Brain pericyte (primary cell): ENCODE measurements at places on chromosomes 7 and 10.

DNA sequence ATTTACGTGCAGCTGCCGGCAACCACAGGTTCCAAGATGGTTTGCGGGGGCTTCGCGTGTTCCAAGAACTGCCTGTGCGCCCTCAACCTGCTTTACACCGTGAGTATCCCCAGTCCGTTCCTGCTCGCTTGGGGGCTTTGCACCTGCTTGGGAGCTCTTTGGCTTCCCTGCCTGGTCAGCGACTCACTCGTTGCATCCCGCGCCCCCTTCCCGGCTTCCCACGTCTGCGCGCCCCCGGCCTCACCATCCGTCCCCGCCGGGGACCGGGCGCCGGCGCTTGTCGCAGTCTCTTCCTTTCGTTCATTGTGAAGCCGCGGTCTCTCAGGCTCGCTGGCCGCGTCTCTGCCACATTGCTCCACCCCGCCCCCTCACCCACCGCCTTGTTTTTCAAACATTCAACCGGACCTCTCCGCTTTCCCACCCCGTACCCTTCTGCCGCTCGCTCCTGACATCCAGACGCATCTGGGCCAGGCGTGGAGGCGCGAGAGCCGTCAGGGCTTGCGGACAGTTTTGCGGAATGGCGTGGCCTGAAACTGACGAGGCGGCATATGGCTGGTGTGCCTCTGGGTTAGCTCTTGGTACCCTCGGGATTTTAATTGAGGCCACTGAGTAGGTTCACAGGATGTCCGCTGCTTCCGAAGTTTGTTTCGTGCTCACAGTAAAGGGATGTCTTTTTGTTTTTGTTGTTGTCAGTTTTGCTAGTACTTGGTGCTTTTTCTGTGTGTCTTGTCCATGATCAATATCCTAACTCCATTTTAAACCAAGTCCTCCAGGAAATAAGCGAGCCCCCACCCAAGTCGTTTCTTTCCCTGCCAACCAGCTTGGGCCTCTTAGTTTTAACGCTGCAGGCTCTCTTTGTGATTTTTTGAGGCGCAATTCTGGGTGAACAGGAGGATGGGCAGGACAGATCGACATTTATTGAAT lies 639 bp downstream of the TSPAN13 start:
- DNase-seq = no peak

- no peak for DNase-seq
Measured at GRCh38 chr7:115267503-115267902, 345.6 kb downstream of the MDFIC start.

DNA sequence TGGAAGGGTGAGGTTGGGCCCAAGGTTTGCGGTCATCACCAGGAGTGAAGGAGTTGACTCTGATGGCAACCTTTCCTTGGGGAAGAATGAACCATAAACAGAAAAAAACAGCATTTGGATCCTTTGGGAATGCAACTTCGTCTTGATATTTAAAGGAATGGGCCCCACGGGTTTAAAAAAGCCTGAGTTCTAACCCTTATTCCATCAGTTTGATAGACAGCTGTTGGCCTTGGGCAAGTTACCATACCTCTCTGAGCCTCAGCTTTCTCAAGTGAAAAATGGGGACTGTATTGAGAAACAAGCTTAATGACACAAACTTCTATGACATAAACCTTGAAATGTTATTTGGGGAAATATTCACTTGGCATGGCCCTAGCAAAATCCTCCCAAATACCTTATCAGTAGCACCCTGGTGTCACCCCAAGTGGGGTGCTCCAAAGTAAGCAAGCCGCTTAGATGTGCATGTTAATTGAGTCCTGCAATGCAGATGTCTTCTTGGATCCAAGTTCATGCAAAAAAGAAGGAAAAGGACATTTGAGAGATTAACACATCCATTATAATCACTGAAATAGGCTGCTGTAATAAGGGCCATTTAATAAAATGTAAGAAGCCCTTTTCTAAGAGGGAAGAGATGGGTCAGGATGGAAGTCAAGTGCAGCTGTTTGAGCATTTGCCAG lies 13.8 kb downstream of the MXI1 start:
- no peak for DNase-seq

DNA sequence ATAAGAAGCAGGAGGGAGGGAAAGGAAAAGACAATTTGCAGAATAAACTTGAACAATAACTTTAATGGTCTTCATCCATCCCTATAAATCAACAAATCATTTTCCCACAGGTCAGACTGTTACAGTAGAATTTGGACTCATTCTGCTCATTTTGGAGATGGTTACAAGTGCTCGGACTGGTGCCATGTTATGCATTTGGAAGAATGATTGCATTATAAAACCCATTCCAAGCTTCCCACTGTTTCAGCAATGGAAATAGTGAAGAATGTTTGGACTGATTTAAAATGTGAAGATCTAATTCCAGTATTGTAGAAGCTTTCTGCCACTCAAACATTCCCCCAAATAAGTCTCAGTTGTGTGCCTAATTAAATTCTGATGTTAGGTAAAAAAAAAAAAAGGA lies 99.7 kb upstream of the ZEB1 start:
- no peak for DNase-seq

DNA sequence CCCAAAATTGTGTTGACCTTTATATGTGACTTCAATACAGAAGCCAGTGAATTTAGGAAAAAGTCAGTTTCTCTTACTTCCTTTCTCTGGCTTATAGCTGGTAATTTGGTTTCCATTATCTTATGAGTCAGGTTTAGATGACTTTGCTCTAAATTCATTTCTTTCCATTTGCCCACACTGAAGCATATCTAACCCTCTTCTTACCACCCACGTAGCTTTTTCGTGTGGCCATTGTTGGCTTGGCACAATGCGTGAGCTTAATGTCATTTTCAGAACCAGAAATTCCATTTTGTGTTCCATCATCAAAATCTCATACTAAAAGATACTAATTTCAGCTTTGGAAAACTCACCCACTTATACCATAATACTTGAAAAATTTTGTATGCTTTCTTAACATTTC lies 271.2 kb downstream of the INHBA start:
- DNase-seq = no peak

- no peak for DNase-seq
Measured at GRCh38 chr10:118339111-118339510, 3.0 kb downstream of the FAM204A start.

- no peak for DNase-seq
Measured at GRCh38 chr10:106255111-106255678, 909.3 kb downstream of the SORCS1 start.

GRCh38 chr7:121073463-121074099 lies 85.1 kb downstream of the CPED1 start:
- DNase-seq = no peak

- no peak for DNase-seq
Measured at GRCh38 chr10:128036746-128037543, 89.3 kb downstream of the MKI67 start.

DNA sequence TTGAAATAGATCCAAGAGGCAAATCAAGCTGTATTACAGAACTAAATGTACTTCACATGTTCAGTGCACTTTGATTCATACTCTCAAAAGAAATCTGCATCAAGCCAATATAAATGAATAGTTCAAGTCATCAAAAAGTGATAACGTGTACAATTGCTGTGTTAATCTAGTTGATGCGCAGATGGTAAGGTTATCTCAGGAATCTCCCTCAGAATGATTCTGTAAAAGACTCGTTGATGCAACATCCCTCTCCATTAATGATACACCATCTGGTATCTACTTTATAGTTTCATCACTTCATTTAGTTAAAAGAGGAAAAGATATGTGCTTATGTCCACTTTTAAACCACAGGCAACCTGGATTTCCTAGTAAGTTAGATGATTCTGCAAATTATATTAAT lies 200.6 kb downstream of the CHCHD3 start:
- DNase-seq = no peak

DNA sequence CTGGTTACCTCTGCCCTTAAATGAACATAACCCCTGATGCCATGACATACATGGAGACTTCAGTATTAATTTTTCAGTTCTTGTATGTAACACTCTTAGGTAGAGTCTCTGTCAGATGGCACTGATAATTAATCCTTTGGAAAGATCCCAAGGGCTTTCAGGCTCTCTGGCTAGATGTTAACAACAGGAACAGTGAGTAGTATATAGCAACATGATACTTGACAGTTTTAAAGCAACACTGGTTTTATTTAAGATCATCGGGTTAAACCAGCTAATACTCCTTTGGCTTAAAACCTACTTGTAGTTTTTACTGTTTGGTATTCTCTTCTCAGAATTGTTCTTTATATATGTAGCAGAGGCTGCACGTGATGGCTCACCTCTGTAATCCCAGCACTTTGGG lies 27.3 kb downstream of the AHCYL2 start:
- no peak for DNase-seq

- DNase-seq = no peak
Measured at GRCh38 chr10:86662186-86663045, 5.9 kb upstream of the LDB3 start.

- no peak for DNase-seq
Measured at GRCh38 chr10:94186722-94187121, 176.0 kb downstream of the NOC3L start.

- no peak for DNase-seq
Measured at GRCh38 chr7:41039981-41040380, 662.9 kb downstream of the INHBA start.

DNA sequence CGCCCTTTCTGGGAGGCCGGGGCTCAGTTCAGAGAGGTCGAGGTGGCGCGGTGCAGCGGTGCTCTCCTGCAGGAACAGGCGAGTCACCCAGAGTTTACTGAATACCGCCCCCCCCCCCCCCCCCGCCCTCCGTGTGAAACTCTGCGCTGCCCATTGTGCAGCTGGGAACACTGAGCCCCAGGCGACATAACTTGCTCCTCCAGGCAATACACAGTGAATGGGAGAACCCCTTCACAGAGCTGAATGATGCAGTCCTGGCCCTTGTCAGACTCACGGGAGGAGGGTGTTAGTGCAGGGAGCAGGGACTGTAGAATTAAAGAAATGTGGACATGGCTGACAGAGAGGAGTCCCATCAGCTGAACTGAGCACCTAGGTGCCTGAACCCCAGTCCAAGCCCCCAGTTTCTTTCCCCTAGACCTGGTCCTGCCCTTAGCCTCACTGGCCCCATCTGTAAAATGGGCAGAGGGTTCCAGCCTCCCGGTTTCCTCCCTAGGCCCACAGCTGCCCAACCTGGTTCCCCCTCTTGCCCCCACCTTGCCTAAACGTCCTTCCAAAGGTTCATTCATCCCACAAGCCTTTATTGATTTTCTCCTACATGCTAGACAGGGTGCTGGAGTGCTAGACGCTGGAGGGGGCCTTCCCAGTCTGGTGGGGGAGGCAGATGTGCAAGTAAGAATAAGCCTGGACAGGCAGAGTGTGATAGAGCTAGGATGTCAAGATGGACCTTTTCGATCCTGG lies 869 bp upstream of the LOXL4 start:
- no peak for DNase-seq

- DNase-seq = no peak
Measured at GRCh38 chr7:159096736-159097581, 47.7 kb downstream of the VIPR2 start.

- DNase-seq = peak; percentile 61
Measured at GRCh38 chr7:71486856-71487628, 355.1 kb downstream of the GALNT17 start.

- DNase-seq = no peak
Measured at GRCh38 chr7:26208040-26208439, 6.5 kb downstream of the CBX3 start.

- DNase-seq = no peak
Measured at GRCh38 chr7:96739609-96740008, 30.0 kb upstream of the SEM1 start.

DNA sequence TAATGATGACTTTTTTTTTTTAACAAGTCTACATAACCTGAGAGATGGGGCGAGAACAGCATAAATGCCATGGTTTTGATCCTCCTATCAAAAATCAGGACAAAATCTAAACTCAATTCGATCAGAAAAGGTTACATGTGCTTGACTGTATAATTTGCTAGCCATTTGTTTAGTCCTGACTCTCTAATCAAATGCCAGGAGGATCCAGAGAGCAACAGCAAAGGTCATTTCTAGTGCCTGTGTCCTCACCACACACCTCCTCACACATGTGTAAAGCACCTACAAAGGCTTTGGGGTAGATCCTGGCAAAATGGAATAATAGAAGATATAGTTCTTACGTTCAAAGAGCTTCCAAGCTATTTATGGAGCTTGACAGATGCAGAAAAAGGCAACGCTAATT lies 11.0 kb upstream of the FAS start:
- DNase-seq = no peak

GRCh38 chr10:21526860-21527597 lies 1.5 kb upstream of the SKIDA1 start:
- no peak for DNase-seq

DNA sequence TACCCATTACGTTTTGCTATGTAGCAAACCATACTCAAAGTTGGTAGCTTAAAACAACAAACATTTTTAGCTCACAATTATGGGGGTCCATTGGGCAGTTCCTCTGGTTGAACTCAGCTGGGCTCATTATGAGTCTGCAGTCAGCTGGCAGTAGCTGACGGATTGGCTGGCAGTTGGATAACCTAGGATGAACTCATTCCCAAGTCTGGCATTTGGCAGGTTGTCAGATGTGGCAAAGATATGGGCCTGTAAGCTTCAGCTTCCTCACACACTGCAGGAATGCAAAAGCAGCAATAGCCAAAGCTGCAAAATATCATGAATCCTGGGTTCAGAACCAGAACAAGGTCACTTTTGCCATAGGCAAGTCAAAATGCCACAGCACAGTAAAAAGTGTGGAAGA lies 412.2 kb upstream of the SORCS1 start:
- DNase-seq = no peak

- DNase-seq = no peak
Measured at GRCh38 chr10:126384269-126384873, 3.9 kb downstream of the ADAM12 start.

DNA sequence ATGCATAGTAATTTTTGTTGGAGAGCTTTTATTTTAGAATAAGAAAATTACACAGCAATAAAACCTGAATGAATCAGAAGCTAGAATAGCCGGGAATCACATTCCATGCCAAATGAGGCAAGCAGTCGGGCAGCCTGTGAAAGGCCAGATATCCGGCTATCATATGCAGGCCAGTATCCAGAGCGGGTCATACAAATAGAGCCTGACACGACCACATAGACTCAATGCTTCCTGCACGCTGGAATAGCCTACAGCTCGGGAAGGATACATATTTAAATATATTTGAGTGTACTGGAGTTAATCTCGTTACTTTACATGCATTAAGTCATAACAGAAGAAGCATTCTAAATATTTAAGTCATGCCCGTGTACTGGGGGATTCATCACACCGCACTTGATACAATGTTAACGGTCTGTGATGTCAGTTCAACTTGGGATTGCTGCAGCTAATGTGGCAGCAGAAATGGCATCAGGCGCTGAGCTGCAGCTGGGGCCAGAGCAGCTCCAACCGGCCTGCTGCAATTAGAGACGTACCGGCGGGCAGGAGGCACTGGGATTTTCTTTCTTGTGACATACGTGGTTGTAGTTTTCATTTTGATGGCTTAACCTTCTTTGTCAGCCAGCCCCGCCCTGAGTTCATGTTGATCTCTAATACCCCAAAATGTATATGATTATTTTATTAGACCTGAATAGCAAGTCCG lies 112.0 kb downstream of the EBF3 start:
- no peak for DNase-seq
